Frontal cortex (tissue), 4 donors: ENCODE measurements at places on chromosomes 5 and 9. TPM values are rescaled to one million over a fixed set of nuclear protein-coding genes. Genes with fewer than 3 reads are reported as not detected.

GRCh38 chr5:53194086-53194485 is 84.5 kb upstream of the MOCS2 start:
- DNase-seq, result no peak

GRCh38 chr9:125428902-125429467 is 167.4 kb downstream of the GAPVD1 start:
- DNase-seq, result no peak

DNA sequence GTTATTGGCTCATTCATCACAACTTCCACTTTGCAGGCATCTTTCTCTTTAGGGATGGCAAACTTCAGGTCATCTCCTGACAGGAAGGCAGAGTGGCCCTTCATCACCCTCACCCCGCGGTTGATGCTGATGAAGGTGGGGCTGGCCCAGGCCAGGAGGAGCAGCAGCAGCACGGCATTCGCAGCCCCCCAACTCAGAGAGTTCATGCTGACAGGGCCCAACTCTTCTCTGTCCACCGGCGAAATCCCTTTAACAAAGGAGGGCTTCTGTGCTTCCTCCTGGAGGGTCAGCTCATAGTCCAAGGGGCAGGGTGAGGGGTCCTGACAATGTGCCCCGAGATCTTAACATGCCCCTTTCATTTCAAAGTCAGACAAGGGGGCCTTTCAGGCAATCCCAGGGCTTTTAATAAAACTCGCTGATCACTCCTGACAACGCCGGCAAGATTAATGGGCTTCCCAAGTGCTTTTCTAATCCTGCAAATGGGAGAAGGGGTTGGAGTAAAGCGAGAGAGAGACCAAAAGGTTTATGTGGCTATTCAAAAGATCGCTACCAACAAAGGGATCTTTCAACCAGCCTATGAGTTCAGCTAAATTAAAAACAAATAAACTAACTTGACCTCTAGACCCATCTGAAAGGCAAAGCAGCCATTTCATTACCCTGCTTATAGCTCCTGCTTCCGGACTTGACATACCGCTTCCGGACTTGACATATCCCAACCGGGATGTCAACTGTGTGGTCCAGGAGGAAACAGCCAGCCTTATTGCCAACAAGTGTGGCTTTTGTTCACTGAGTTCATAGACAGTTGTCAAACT is 41.2 kb downstream of the FREM1 start:
- DNase-seq, result no peak

GRCh38 chr5:147658293-147658932 is 124.1 kb downstream of the JAKMIP2 start:
- DNase-seq, result no peak

DNA sequence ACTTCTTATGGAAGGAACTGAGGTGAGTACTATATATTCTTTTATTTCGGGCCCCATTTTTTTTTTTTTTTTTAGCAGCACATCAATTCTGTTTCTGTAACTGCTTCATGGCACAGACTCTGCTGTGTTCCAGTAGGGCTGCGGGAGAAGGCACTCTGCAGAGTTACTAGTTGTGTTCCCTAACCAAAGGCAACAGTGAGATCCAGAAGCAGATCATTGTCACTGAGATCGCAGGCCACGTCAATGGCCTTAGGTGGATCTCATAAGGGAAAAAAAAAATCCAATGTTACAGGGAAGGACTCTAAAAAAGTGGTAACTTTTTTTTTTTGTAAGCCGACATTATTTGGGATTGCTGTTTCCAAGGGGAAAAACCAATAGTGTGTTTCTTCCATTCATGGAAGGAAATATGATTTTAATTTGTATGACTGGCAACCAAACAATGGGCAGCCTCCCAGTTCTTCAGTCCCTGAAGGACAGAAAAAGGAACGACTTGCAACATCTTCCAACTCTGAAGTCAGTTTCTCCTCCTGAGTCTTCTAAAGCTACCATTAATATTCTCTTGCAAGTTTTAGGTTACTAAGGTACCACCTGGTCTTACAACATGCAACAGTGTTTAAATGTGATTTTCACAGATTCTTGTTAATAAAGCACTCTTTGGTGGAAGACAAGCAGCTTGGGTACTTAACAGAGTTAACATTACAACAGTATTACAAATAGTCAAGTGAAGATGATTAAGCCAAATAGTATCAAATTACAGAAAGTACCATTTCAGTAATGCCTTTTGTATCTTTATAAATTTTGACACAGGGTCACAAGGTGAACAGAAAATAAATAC is 52.8 kb downstream of the HABP4 start:
- DNase-seq, result no peak

- no peak for DNase-seq
Observed at GRCh38 chr5:104987074-104987473, 1424.5 kb upstream of the NUDT12 start.

DNA sequence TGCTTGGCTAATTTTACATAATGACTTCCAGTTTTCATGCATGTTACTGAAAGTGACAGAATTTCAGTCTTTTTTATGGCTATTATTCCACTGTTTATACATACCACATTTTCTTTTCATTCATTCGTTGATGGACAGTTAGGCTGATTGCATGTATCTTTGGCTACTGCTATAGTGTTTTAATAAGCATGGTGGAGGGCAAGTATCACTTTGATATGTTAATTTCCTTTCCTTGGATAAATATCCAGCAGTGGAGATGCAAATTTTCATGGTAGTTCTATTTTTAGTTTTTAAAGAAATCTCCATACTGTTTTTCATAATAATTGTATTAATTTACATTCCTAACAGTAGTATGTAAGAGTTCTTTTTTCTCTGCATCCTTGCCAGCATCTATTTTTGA is 297.9 kb downstream of the PRR16 start:
- no peak for DNase-seq

DNA sequence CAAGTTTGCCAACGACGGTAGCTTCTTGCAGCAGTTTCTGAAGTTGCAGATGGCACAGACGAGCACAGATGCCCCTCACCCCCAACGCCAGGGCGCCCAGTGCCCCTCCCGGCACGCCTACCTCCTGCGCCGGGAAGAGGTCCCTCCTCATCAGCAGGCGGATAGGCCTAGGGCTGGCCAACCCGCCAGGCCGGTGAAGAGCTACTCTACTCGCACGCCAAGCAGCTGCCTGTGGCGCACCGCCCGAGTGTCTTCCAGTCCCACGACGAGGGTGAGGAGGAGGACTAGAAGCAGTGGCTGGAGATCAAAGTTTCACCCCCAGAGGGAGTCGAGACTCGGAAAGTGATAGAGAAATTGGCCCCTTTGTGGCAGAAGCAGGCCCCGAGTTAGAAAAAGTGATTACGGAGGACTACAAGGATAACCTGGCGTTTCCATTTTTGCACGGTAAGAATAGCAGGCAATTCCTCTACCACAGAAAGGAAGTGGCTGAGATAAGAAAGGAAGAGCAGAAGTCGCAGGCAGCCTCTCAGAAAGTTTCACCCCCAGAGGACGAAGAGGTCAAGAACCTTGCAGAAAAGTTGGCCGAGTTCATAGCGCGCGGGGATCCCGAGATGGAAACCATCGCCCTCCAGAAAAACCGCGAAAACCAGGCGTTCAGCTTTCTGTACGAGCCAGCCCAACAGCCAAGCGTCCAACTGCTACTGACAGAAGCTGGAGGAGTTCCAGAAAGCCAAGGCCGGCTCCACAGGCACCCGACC is 170.4 kb downstream of the HINT1 start:
- DNase-seq, result no peak

GRCh38 chr9:3243683-3244082 is 282.1 kb downstream of the RFX3 start:
- no peak for DNase-seq

DNA sequence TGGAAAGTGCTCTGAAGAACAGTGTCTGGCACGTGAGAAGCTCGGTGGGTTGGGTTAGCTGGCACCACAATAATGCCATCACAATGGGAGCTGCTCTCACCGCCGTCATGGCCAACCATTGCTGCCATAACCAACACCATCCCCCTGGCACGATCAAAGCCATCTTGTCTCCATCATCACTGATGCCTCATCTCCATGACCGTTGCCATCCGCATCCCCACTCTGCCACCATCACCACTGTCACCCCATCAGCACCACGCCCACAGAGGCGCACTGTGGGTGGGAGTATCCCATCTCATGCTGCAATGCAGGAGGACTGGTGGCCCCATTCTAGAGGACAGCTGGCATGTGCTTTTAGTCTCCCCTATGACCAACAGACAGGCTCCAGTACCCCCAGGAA is 23.7 kb downstream of the NR5A1 start:
- DNase-seq, result no peak

GRCh38 chr5:52738095-52738506 is 49.6 kb upstream of the ITGA1 start:
- DNase-seq, result no peak

- no peak for DNase-seq
Observed at GRCh38 chr5:42302186-42302585, 121.1 kb upstream of the GHR start.

DNA sequence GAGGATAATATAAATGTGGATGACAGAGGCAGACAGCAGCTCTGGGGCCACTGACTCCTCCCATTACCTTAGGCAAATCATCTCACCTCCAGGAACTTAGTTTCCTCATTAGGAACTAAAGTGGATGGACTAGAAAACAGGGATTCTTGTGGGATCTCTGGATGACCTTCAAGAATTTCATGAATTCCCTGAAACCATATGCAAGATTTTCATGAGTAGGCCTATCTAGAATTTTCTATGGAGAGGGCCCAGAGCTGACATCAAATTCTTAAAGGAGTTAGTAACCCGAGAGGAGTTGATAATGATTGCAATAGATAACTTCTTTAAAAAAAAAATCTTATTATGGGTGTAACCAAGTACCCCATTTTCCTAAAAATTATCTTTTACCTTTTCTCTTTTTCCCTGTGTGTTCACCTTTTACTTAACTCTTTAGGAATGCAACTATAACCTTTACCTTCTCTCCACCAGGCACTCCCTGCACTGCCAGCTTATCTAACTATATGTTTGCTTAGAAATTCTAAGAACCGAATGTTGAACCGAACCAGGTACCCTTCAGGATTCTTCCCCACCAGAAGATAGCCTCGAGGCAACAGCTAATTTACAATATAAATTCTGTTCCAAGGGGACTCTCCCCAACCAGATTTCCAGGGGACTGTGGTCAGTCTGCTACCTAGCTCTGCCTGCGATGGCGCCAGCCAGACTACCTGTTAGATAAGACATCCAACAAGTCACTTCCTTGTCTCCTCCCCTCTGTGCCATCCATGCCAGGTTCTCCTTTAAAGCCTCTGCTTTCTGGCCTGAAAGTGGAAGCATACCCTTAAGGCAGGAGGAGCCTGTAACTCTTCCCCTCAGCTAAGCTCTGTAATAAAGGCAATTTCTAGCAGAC is 86.0 kb downstream of the GCNT4 start:
- no peak for DNase-seq

SLC25A51 gene
- total RNA-seq, result 118 TPM

INSL6 gene
- not detected for total RNA-seq

PCDHGA10 gene
- 9.8 TPM for total RNA-seq

CER1 gene
- total RNA-seq, result not detected

SOHLH1 gene
- total RNA-seq, result not detected

OBP2B gene
- not detected for total RNA-seq

CDX1 gene
- total RNA-seq, result not detected

SH3RF2 gene
- total RNA-seq, result under 0.01 TPM
